Activated CD4-positive, alpha-beta T cell treated with anti-CD3 and anti-CD28 coated beads, Interleukin-10, Interleukin-2, amounts not matched to agents 100 ng/mL and 50 ng/mL, durations not matched to agents 16 hours and 8 hours (primary cell): ENCODE measurements at places on chromosomes 7 and 10.

- no peak for DNase-seq
Measured at GRCh38 chr7:105024734-105025133, 10.7 kb downstream of the KMT2E start.

GRCh38 chr7:116832692-116833091 lies 29.7 kb upstream of the CAPZA2 start:
- no peak for DNase-seq

- no peak for DNase-seq
Measured at GRCh38 chr10:70539471-70539870, 60.9 kb downstream of the PALD1 start.

DNA sequence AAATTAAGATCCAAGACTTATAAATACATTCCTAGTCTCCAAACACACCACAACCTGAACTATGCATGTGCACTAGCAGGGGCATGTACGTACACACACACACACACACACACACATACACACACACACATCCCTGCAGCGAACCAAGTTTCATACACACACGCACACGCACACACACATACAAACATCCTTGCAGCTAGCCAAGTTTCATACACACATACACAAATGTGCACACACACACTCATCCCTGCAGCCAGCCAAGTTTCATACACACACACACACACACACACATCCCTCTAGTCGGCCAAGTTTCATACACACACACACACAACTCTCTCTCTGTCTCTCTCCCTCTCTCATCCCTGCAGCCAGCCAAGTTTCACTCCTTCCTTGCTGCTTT lies 82.7 kb upstream of the WIPF3 start:
- no peak for DNase-seq

- no peak for DNase-seq
Measured at GRCh38 chr7:142913051-142913450, 20.5 kb downstream of the TRPV5 start.
